ENCODE measurements at places on chromosomes 3 and 15. TPM values are rescaled to one million over a fixed set of nuclear protein-coding genes. Genes with fewer than 3 reads are reported as not detected.

DNA sequence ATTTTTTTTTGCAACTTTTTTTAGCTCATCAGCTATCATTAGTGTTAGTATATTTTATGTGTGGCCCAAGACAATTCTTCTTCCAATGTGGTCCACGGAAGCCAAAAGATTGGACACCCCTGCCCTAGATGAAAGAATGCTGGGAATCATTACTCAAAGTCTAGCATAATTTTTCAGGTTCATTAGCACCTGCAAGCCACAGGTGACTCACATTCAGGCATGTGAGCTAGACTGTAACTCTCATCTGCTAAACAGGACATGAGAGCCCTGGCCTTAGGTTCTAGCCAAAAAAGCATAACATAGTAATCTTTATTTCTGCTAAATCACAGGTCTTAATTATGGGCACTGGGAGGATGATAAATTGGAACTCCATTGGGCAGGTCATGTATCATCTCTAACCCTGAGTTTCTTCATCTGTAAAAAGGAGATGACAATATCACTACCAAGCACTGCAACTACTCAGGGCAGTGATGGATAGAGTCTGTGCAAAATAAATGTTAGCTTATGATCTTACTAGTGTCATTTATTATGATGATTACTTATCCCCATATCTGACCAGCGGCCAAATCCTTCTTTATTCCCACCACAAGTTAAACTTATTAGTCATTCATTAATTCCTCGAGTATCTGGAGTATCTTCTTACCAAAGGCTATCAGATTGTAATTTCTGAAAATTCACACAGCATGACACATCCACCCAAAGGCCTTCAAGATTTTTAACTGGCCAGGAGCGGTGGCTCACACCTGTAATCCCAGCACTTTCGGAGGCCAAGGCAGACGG is 125.0 kb downstream of the PLD1 start:
- DNase-seq, result no peak

DNA sequence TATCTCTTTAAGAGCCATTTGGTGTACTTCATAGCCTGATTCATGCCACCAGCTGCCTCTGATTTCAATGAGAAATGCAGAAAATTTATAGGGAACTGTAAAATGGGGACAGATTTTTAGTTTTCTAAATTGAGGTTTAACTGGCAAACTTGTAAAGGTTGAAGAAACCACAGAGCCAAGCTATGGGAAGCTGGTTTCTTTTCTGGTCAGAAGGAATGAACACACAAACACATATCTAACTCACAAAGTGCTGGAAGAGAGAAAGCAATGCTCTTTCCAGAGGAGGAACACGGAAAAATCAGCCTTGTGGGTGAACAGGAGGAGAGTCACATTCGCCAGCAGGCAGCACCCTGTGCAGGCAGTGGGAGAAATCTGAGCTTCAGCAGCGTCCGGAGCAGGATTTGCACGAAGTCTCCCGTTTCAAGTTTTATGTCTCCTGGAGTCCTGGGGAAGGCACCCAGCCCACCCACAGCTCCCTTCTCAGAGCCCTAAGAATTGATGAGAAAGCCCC is 481 bp downstream of the MASP1 start:
- no peak for DNase-seq

The ACKR4 gene
- total RNA-seq, result 0.64 TPM

DNA sequence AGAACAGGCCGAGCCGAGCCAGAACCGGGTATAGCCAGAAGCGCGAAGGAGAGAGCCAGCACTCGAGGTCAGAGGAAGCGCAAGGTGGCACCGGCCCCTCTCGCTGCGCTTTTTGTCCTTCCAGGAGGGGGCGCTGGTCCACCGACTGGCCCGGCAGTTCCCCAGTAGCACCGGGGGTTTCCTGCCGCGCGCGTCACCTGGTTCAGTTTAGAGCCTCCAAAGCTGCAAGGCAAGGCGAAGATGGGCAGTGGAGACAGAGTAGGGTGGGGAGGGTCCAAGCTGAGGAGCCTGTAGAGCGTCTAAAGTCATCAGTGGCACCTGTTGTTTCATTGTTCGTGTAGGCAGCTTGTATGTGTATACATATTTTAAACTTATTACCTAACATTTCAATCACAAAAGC is 7.6 kb upstream of the NR2E3 start:
- no peak for DNase-seq

The MOBP gene
- not detected for total RNA-seq

DNA sequence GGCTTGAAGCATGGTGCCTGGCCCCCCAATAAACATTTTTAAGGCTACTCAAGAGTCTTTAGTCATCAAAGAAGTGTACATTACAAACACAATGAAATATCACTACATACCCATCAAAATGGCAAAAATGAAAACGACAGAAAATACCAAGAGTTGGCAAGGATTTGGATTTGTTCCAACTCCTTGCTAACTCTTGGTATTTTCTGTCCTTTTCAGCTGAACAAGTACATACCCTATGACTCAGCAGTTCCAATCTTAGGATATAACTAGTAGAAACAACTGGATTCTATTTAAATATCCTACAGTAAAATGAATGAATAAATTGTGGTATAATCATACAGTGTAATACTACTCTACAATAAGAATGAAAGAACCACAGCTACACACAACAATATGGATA is 25.1 kb upstream of the GABPB1 start:
- no peak for DNase-seq

DNA sequence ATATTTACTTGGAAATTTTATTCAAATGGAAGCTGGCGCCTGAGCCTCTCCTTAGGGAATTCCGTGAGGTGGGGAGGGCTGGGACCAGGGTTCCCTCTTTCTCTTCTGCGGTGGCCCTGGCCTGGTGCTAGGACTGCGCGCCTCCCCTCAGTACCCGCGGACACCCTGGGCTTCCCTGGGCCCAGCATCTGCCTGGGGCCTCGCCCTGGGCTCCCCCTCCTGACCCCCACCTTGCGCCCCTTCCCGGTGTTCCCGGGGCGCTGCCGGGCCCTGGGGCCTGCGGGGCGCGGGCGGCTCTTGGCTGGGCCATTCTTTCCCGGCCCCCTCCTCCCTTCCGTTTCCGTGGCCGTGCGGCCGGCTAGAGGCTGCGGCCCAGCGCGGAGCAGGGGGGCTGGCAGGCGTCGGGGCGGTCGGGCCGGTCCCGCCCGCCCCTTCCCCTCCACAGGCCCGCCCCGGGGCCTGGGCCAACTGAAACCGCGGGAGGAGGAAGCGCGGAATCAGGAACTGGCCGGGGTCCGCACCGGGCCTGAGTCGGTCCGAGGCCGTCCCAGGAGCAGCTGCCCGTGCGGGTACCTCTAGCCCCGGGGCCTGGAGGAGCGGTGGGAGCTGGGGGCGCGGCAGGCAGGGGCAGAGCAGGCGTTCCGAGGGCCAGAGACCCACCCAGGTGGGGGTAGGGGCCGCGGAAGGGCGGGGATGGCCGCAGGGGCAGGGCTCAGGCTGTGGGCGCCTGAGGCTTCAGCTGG is at the start of gene FES:
Gene FES, plus strand, starts transcription at position 529 of the 743 bp plus-strand sequence. CDS start 542 bp downstream, outside the sequence.
- DNase-seq, result no peak

The FGD5 gene
- not detected for total RNA-seq

GRCh38 chr3:65786890-65787289 is 251.8 kb downstream of the MAGI1 start:
- DNase-seq, result no peak

DNA sequence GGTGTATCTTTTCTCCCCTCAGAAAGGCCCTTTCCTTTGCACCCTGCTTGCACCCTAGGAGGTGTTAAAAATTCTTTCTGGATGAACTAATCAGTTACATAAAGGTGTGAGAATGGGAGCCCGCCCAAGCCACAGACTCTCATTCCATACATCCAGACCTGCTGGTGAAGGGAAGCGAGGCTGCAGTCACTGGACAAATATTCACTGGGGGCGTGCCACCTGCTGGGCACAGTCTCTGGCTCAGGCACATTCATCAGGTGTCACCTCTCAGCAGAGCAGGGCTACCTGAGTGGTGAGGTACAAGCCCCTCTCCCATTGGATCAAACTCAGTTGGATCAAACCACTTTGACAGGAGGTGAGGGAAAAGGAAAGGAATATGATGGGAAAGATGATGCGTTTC is 52.0 kb downstream of the NTRK3 start:
- no peak for DNase-seq

The SPTSSB gene
- total RNA-seq, result not detected

DNA sequence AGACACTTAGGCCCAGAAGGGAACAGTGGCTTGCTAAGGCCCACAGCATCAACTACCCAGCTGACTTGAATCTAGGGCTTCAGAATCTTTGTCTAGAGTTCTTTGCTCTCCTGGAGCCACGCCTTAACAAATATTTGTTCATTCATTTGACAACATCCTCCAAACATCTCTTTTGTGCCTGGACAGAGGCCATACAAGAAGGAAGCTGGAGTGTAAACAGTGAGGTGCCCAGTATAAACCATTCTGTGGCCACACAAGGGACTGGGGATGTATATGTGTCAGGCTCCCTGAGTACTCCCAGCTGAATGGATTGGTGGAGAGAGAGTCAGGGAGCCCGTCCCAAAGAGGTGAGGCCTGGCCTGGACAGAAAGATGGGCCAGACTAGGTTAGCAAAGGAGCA is 3.4 kb downstream of the CIB2 start:
- DNase-seq, result no peak

- DNase-seq, result no peak
These were observed 841.6 kb upstream of the DPPA4 start for GRCh38 chr3:110178965-110179364.

DNA sequence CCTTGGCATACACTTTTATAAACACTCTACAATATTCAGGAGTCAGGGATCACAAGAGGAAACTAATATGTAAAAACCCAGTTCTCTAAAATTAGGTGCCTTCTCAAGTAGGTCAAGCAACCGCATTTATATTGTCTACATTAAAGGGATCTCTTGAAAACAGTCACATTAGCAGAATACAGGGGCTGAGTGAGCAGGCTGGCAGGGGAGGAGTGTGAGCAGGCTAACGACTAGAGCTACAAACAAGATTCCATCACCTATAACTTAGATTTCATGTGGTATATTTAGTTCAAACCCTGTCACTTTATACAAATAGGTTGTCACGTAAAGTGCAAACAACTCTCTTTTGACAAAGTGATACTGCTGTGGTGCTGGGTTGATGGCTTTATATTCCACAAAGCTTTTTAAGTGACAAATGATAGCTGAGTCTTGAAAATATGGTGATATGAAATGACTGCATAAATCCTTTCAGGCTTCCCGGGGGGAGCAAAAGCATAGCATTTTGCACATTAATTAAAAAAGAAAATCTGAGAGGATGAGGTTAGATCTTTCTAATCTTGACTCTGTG is 937.9 kb downstream of the FHIT start:
- no peak for DNase-seq

The LEO1 gene
- 17.9 TPM for total RNA-seq

- no peak for DNase-seq
These were observed 41.1 kb upstream of the UBE2E2 start for GRCh38 chr3:23161896-23162570.

- no peak for DNase-seq
These were observed 87.8 kb upstream of the TSEN2 start for GRCh38 chr3:12396471-12396870.

DNA sequence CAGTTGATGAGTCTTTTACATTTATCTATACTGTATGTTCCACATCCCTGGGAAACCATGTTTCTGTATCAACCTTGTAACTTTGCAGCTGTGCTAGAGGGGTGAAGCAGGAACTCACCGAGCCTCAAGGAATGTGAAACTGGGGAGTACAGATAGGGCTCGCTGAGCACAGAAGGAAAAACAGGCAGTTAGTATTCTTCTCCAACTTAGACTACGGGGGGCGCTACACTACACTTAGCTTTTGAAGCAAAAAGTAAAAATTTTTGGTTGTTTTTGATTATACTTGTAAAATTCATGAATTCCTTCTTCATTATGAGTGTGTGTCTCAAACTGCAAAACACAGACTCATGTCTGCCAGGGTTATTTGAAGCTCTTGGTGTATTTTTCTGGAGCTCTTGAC is 132.7 kb upstream of the RGMA start:
- no peak for DNase-seq

- no peak for DNase-seq
These were observed 126.7 kb downstream of the TUSC7 start for GRCh38 chr3:116836286-116836685.

DNA sequence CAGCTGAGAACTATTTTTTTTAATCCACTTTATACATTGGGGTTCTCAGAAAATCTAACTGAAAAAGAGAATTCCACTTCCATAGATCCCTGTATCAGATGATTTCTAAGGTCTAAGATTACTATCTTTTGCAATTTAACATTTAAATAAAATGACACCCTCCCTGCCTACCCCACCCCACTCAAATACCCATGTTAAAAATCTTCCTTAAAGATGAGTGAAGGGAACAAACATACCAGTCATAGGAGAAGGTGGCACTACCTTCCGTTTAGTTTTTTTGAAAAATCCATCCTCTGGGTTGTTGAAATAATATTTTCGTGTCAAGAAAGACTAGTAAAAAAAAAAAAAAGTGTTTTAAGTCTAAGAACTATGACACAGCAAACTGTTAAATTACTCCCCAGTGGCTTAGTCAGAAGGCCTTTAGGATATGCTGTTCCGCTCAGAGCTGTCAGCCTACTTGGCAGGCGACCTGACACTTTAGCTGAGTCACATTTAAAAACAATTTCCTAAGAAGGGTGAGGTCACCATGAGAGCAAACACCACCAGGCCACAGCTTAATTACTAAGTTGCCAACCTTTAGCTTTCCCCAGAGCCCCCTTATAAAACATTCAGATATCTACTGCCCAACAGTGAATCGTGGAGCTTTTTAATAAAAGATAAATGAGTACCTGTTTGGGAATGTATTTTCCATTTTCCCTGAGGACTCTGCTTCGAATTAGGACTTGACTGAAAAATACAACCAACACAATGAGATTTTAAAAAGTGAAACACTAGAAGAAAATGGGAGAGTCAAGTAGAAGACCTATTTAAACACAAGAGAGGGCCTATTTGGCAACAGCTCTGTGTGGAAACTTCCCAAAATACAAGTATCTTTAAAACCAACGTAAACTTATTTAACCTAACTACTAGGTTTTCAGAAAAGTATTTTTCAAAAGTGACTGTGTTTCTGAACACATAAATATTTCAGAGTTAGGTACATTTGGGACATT is 9.6 kb downstream of the EMC3 start:
- no peak for DNase-seq

The CD86 gene
- total RNA-seq, result not detected

DNA sequence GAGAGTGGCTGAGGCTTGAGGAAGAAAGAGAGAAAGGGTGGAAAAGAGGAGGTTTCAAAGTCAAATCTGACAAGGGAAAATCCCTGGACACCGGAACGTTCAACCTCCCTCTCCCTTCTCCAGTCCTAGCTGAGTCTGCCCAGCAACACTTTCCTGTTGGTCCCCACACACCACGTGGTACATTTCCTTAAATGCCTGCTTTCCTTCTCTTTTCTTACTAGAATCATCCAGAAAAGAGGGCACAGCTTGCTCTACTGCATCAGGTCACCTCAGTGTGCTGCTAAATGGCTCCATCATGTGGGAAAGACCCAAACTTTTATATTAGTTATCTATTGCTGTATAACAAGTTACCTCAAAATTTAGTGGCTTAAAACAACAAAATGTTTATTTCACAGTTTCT is 181.2 kb downstream of the NECTIN3 start:
- no peak for DNase-seq

DNA sequence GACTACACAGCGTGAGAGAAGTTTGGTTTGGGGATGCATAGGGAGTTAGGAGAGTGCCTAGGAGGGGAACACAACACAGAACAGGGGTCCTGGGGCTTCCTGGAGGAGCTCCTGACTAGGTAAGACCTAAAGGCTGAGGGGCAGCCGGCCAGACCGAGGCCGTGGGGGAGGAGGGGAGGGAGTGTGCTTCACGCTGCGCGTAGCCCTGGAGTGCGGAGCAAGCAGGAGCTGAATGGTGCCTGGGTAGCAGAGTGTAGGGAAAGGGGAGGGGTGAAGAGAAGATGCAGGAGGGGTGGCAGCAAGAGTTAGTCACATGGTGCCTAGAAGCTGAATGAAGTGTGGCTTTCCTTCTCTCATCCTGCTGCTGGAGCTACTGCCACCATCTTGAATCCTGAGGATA is 32.4 kb upstream of the HHATL start:
- peak; percentile 74 for DNase-seq

The FBLN2 gene
- total RNA-seq, result 251 TPM

Measured in osteocyte (in vitro differentiated cells).